AG10803 (cell line): ENCODE measurements at places on chromosomes 12 and 14.
A peak's percentile ranks its signal among the peaks of the same experiment; 100 is the strongest.

GRCh38 chr12:87768501-87769287 lies 260.5 kb downstream of the C12orf50 start:
- no peak for DNase-seq

DNA sequence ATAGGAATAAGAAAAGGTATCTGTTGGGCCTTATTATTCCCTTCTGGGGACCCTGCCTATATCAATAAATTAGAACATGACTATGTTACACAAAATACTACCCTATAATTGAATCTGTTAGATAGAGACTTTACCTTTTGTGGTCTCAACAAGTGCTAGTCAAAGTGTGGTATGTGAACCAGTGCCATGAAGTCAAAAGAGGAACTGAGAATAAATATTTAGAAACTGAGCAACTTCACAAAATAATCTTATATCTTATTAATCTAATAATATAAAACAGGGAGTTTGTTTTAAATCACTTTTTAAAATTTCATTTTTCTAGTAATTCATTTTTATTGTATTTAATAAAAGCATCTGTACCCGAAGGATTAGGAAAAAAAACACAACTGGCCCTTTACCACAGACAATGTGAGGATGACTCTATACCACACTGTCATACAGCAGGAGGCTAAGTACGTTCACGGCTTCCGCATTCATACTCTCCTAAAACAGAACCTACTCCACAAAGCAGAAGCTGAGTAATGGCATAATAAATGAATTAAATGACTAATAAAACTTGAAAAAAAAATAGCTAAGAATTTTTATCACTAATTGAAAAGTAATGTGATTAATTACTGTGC lies 42.1 kb downstream of the SEC23A start:
- no peak for DNase-seq

GRCh38 chr12:44603701-44604100 lies 272.4 kb downstream of the NELL2 start:
- DNase-seq, result no peak

GRCh38 chr14:52824462-52824861 lies 33.1 kb upstream of the GNPNAT1 start:
- no peak for DNase-seq

- DNase-seq, result no peak
These were observed 10.7 kb downstream of the LLPH start for GRCh38 chr12:66119870-66120241.

DNA sequence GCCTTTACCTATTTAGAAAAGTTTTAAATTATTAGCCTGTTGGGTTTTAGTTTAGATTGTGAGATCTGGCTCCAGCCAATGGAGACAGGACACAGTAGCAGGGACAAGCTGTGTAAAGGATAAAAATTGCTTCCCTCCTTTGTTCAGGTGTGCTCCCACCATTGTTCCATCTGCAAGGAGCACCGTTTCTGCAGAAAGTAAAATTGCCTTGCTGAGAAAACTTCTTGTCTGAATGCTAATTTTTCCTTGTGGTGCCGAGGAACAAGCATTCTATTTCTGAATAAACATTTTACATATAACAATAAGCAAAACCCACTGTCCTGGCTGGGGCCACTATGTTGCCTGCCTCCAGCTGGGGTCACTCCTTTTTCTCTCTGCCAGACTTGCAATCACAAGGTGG lies 72.7 kb upstream of the ZFP36L1 start:
- DNase-seq, result no peak

DNA sequence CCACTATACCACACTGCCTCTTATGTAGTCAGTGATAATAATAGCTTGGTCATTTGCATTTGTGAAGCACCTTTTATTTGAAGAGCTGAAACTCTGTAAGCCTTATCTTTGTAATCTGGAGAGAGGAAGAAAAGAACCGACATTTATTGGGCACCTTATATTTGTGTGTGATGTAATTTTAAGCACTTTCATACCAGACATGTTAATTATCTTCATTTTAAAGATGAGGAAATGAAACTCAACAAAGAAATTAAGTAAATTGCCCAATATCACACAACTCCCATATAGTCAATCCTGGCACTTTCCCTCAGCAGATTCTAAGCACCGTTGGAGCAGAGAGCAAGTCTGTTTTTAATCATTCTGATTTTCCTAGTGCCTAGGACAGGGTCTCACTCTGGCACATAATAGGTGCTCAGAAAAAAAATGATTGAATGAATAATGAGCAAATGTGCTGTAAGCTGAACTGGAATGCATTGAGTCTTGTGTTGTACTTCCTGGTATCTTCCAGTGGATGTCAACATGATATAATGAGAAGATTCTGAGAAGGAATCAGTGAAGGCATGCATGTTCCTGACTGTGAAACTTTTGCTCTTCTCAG lies 418.9 kb downstream of the ZFP36L1 start:
- DNase-seq, result no peak

DNA sequence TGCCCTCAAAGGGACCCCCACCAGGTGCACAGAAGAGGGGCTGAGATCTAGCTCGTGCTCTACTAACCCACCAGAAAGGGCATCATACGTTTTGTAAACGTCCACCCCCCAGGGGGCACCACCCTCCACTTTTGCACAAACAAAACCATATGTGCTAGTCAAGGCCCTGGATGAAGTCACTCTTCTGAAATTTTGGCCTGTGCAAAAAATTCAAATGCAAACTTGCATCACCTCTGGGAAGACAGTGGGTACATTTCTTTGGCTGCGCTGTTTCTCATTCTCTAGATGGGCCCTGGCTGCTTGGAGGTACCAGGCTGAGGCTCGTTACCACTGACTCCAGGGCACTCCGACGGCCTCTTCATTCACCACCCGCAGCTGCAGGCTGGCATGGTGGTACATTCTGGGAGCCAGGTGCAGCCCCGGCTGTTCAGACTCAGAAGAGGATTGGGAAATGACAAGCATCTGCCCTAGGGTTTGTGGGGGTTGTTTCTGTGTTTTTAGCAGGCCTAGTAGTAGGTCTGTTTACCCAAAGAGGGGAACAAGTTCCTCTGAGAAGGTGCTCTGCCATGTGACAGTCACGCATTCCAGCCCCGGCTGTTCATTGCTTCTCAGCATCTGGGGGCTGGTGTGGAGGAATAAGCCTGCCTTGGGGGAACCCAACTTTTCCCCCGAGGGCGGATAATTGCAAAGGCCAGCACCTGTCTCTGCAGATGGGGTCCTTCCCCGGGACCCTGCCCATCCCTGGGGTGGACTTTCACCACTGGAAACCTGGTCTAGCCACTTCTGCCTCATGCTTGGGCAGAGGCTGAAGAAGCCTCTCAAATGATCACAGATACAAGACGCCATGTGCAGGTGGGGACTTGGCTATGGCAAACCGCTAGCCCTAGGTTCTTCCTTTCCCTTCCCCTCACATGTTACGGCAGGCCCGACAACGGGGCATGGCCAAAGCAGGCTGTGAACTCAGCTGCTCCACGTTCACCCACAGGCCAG lies 147.6 kb downstream of the DPF3 start:
- DNase-seq, result peak; percentile 89

GRCh38 chr12:85820101-85820500 lies 16.1 kb downstream of the RASSF9 start:
- DNase-seq, result peak; percentile 43

GRCh38 chr12:76921100-76921471 lies 42.3 kb upstream of the CSRP2 start:
- DNase-seq, result no peak

GRCh38 chr12:121765573-121765972 lies 27.9 kb downstream of the RHOF start:
- DNase-seq, result peak; percentile 79

DNA sequence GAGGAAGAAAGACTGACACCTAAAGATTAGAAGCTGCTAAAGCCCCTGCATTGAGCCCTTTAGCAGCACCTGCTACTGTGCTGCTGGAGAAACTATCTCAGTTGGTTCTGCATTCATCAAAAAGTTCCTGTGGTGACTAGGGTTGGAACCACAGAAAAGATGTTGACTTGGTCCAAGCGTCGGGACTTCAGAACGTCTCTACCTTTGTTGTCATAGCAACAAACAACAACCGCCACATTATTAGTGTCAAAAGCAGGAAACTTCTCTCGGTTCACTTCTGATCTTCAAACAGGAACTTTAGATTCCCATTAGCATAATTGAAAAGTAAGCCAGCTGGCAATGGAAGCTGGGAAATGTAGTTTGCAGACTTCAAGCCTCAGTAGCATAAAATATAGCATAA lies 368.0 kb downstream of the SEC23A start:
- no peak for DNase-seq

DNA sequence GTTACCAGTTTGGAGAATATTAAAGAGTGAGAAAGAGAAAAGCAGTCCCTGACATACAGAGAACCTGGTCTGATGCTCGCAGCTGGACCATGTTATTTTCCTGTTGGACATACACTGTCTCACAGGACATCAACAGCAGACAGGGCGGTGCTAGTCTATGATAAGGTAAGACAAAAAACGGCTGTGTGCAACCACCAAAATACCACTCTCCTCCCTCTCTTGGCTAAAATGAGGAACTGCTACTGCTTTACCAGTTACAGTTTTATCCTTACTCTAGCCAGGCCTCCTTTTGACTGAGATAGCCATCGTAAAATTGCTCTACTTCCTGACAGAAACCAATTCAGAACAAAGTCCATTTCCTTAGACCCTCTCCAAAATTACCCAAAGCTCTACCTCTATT lies 47.0 kb upstream of the ERGIC2 start:
- DNase-seq, result no peak

DNA sequence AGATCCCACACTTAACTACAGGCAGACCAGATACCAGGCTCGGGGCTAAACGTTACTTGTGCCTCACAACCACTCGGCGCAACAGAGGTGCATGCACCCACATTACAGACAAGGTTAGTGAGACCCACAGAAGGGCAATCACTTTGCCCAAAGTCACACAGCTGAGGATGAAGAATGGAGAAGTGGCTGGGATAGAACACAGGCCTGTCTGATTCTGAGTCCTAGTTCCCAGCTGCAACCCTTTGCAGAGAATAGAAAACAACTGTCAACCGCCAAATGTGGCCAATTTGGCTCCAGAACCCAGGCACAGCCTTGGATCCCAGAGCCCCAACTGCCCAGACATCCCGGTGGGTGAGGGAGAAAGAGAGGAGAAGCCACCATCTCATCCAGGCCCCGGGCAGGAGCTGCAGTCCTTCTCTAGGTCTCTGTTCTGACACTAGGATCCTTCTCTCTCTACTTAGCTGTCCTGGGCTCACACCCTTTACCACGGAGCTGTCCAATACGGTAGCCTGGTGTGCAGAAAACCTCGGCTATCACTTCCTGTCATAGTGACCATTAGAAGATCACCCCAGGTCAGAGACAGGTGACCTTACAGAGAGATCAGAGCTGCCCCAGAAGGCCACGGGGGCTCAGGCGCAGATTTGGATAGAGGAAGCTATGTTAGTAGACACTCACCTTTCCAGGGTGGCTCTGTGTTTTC lies 59.1 kb downstream of the FAM222A start:
- DNase-seq, result no peak

DNA sequence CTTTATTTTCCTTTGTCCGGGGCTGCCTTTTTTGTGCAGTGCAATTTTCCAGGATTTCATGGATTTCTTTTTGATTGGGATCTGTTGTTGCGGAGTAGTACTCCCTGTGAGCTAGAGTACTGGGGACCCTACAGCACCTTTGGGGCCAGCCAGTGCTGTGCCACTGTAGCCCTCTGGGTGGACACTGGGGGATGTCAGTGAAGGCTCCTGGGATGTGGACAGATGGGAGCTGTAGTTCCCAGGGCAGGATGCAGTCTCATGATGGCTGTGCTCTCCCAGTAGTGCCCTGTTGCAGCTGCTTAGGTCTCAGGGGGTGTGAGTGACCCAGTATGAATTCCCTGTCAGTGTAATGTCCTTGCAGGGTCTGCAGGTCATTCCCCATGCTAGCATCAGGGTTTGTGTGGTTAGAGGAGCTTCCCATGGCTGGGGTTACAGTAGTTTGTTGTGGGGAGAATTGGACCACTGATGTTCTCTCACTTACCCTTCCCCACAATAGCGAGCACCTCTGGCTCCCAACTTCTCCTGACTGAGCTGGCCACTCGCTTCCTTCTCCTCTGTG lies 72.2 kb downstream of the BRMS1L start:
- no peak for DNase-seq

GRCh38 chr14:96756745-96757144 lies 40.4 kb upstream of the VRK1 start:
- DNase-seq, result no peak

DNA sequence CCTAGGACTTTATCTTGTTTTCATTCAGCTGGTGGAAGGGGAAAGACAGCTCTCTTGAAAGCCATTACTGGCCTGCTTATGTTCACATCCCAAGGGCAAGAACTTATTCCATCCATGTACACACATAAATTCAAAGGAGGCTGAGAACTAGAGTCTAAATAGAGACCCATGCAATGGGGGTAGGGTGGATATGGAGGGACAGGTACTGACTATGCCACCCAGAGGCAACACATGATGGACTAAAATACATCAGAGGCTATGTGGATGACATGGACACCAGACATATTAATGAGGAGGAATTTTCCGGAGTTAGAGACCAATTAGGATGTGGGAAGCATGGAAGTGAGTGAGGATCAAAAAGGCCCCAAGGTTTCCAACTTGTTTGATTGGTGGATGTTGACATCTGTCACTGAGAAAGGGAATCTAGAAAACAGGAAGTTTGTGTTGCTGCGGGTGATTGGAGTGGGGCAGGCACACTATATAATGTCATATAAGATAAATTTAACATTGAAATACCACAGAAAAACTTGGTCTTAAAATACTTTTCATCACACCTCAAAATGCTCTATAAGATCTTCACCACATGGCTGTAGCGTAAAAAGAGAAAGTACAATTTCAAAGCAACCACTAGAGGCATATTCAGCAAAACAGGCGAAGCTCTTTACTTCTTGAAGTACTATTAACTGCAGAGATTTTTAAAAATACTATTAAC lies 130.4 kb downstream of the GRIP1 start:
- no peak for DNase-seq

DNA sequence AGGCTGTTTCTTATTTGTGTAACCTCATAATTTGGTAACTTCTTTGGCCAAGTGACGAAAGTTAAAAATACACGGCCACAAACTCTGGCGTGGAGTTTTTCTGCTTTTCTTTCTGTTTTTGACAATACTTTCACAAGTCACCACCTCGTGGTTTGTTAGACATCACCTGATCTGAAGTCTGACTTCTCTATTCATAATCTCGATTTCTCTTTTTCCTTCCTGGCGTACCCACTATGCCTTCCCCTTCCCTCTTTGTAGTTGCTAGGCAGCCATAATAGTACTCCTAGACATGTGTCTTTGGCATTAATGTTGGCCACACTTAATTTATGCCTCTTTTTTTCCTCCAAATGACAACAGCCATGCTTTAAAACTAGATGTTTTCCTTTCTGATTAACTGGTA lies 97.6 kb downstream of the POLR3B start:
- DNase-seq, result no peak

DNA sequence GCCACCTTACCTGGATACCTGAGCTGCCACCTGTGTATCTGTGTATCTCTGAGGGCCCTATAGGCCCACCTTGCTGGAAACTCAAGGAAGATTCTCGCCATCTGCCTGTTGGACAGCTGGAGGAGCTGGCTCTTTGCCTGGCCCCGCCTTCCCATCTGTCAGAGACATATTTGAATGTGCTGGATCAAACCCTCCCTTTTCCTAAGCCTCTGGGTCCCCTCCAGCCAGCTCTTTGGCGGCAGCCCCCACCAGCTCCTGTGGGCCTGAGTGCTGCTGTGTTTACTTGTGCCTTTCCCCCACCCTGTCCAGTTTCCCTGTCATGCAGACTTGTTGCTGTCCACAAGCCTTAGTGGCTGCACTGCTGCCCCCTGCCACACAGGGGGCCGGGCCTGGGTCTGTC lies 55.9 kb upstream of the SRSF5 start:
- peak; percentile 34 for DNase-seq

GRCh38 chr12:127677537-127678131 lies 589.3 kb upstream of the TMEM132C start:
- DNase-seq, result peak; percentile 83
